ENCODE measurements at places on chromosomes 7 and 10.

DNA sequence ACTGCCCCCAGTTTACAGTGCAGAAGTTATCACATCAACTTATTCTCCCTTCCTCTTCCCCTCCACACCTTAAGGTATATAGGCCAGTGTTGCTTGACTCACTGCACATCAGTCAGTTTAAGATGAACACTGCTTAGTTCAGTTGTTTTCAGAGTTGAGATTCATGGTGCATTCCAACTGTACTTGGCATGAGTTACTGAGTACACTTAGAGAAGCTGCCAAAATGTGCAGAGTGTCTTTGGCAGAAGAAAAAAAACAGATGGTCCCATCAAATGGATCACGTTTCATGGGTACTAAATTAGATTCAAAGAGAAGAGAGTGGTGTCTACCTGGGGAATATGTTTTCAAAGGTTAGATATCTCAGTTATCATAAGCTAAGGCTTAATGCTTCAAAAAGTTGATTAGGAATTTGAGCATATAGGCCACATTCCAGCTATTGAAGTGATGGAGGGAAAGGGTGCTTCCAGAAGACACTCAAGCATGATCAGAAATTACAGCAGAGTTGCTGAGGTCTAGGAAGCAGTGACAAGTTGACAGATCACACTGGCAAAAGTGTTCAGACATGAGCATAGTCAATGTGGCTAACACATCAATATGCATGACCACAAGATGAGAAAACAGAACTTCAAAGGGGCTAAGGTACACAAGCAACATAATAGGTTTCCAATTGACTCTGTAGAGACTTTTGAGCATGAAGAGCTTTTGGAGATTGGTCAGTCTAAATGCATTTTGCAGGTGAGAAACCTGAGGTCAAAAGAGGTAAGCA, 579.2 kb upstream of the CELF2 start:
- DNase-seq = no peak

- no peak for DNase-seq
Observed at GRCh38 chr10:63236113-63236935, 103.2 kb downstream of the NRBF2 start.

DNA sequence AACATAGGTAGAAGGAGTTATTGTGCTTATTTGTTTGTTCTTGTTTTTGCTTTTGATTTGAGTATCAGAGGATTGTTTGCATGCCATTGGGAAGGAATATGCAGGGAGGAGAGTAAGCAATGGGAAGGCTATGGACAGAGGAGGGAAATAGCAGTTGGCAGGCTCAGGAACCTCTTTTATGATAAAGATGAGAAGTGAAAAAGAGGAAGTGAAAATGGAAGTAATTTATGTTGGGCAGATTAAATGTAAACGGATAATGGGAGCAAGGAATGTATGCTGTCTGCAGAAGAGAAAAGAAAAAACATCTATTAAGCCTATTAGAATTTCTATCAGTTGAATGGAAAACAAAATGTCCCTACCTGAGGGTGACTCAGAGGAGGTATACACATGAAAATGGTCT, 90.1 kb upstream of the NPSR1 start:
- no peak for DNase-seq

DNA sequence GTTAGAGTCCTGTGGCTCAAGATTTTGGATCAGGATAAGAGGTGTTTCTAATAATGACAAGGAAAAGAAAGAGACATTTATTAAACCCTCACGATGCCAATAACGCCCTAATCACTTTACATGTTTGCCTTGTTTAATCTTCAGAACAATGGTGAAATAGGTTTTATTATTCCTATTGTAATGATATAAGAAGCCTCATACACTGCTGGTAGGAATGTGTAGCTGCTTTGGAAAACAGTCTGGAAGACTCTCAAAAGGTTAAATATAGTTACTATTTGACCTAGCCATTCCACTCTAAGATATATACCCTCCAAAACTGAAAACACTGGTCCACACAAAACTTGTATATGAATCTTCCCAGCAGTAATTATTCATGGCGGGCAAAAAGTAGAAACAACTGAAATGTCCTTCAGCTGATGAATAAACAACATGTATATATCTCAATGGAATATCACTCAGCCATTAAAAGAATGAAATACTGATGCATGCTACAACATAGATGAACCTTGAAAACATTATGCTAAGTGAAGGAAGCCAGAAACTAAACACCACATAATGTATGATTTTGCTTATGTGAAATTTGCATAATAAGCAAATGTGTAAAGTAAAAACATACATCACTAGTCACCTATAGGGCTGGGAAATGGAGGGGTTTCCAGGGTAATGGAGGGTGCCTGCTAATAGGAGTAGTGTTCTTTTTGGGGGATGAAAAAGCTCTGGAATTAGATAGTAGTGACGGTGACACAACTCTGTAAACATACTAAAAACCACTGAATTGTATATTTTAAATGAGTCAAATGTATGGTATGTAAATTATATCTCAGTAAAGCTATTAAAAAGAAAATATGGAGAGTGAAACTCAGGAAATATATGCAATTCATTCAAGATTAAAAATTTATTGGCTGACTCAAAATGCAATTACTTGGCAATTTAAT, 76.9 kb upstream of the ANK3 start:
- DNase-seq = no peak

GRCh38 chr7:1078985-1079384, 8.9 kb upstream of the GPER1 start:
- no peak for DNase-seq
